ENCODE measurements at places on chromosomes 1 and 21.

DNA sequence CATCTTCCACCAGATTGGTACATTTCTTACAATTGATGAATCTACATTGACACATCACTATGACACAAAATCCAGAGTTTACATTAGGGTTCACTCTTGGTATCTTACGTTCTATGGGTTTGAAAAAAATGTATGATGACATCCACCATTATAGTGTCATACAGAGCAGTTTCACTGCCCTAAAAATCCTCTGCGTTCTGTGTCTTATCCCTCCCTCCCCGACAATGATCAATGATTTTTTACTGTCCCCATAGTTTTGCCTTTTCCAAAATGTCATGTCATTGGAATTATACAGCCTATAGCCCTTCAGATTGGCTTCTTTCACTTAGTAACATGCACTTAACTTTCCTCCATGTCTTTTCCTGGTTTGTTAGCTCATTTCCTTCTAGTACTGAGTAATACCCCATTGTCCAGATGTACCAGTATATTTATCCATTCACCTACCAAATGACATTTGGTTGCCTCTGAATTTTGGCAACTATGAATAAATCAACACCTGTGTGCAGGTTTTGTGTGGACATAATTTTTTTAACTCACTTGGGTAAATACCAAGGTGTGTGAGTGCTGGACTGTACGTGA, 80.9 kb upstream of the CDC42BPA start:
- no peak for DNase-seq

- no peak for DNase-seq
These were observed 2.4 kb downstream of the NTPCR start for GRCh38 chr1:232952514-232953499.

GRCh38 chr21:37655611-37656300, 260.5 kb downstream of the KCNJ6 start:
- no peak for DNase-seq

DNA sequence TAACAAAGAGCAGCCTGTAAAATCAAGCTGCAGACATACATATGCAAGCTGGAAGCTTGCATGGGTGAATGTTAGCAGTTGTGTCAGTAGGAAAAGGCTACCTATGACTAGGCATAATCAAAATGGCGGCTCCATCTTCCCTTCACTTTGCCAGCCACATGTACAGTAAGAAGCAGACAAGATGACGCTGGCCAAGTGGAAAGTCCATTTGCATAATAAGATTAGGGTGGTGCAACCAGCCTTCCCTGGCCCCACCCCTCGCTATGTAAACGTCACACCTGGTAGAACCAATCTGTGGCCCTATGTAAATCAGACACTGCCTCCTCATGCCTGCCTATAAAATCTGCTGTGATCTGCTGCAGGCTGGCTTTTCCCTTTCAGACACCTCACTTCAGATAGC, 171.9 kb upstream of the USP25 start:
- DNase-seq, result no peak

DNA sequence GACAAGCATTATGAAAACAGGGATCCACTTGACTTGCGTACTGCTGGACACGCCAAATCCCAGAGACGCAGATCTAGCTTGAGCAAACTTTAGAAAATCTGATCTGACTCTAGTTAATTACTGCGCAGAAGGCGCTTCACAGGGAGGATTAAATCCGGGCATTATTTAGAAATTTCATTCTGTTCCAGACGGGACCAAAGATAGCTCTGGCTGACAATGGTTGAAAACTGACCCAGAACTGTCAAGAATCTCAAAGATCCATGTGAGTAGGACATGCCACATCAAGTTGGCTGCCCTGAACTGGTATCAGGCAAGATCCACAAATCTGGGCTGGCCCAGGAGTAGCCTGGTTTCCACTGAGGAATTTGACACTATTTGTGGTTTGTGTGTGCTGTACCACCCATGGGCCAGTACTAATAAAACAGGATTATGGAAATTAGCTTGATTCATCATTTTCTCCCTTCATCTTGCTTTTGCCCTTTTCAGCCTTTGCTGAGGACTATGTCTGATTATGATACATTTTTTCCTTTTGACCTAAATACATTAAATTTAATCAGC, 171.0 kb downstream of the VAV3 start:
- no peak for DNase-seq

DNA sequence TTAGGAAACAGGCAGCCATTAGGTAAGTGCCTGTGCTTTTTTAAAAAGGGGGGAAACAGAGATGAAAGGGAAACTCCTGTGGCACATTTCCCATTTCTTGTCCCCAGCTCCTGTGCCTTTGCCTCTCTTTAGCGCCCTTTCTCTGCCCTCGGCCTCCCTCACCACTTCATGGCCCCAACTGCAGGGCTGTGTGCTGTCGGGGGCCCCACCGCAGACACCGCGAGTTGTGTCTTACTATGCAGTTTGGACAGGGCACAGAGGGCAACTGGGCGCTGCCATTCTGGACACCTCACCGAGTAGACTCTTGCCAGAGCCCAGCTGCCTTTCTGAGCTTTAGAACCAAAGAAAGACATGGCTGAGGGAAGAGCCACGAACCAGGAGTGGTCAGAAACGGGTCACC, 93.7 kb upstream of the LPGAT1 start:
- no peak for DNase-seq

GRCh38 chr1:31703431-31704270, at the start of gene COL16A1:
COL16A1 (minus strand) TSS chr1:31704017; CDS start chr1:31702193, 1,824 bp downstream.
- no peak for DNase-seq

DNA sequence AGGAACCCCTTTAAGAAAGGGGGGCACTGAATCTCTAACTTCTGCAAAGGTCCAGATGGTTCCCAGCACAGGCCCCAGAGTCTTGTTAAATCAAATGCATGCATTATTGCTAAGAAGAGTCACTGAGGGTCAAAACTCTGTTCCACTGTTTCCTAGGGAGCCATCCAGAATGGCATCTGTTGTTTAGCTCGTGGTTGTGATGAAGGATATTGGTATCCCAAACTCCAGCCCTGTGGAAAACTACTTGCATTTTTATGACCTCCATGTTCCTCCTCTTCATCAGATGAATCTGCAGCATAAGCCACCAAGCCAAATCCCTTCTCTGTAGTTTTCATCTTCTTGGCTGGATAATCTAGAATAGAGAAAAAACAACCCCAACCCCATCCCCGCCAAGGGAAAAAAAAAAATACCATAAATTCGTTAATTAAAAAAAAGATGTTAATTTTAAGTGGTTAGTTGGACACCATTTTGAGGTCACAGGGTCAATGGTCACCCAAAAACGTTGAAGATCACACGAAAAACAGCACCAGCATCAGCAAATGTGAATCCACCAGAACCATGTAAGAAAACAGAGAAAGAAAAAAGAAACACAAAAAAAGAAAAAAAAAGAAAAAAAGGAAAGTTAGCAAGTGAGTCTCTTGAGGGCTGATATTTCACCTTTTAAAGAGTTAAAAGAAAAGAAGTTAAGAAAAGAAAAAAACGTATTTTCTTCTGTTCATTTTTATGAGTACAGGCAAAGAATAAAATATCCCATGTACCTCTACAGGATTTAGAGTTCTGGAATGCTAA, 3.0 kb upstream of the RIT1 start:
- no peak for DNase-seq

DNA sequence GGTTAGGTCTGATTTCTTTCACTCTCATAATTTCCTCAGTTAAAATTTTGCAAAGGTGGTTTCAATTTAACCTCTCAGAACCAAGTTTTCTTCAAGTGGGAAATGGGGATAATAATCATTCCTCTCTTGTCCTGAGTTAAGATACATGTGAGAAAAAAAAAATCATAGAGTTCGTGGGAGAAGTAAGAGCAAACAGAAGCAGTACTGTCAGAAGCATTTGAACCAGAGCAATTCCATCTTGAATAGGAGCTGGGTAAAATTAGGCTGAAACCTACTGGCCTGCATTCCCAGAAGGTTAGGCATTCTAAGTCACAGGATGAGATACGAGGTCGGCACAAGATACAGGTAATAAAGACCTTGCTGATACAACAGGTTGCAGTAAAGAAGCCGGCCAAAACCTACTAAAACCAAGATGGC, 28.6 kb upstream of the TMEM61 start:
- DNase-seq, result no peak

GRCh38 chr1:166950156-166950555, 25.2 kb downstream of the ILDR2 start:
- no peak for DNase-seq

DNA sequence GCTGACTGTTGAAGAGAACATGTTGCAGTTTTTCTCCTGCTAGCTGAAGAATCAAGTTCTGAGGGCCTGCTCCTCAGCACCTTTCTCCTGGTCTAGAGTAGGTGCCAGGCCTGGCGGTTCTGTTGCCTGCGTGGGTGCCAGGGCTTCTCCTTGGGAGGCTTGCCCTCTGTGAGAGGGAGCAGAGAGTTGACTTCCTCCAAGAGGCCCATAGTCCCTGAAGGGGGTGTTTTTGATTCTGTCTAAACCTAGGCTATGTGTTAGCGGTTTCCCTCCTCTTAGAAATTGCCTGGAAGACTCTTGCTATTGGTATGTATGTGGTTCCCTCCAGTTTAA, 312 bp upstream of the APOBEC4 start:
- DNase-seq, result no peak

GRCh38 chr1:181104790-181105133, 16.3 kb downstream of the IER5 start:
- no peak for DNase-seq

GRCh38 chr1:206128196-206128595, 11.0 kb upstream of the AVPR1B start:
- DNase-seq, result no peak

- no peak for DNase-seq
These were observed 150.6 kb downstream of the CDC7 start for GRCh38 chr1:91651243-91651642.

- DNase-seq, result no peak
These were observed 65.9 kb upstream of the PLPPR4 start for GRCh38 chr1:99198393-99198792.

- no peak for DNase-seq
These were observed 71.0 kb downstream of the RD3 start for GRCh38 chr1:211420845-211421454.

DNA sequence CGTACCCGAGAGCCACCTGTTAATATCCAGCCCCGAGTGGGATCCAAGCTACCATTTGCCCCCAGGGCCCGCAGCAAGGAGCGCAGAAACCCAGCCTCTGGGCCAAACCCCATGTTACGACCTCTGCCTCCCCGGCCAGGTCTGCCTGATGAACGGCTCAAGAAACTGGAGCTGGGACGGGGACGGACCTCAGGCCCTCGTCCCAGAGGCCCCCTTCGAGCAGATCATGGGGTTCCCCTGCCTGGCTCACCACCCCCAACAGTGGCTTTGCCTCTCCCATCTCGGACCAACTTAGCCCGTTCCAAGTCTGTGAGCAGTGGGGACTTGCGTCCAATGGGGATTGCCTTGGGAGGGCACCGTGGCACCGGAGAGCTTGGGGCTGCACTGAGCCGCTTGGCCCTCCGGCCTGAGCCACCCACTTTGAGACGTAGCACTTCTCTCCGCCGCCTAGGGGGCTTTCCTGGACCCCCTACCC, 1.4 kb downstream of the USP21 start:
- DNase-seq, result no peak

DNA sequence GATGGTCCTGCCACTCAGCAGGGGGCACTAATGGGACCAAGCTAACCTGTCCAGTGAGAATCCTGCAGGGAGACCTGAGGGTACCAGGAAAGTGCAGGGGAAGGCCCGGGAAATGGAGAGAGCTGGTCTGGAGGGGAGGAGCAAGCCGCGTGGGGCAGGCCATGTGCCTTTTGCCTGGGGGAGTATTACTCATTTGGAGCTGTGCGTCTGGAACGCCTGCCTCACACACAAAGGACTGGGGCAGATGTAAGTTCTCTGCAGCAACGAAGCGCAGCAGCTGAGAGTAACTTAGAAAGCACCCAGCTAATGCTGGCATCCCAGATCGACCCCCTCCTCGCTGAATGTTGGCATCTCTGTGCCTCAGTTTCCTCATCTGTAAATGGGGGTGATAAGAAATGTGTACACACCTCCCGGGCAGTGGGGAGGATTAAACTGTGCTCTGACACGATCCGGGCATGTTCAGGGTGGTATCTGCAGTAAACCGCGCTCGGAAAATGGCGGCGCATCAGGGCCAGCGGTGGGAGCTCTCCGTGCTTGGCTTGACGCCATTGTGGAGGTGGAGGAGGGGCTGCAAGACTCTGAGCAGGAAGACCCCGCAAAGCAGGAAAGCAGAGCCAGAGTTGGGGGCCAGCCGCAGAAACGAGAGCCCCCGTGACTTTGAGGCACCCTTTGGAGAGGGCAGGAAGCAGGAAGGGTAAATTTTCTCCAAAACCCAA, 212.5 kb downstream of the NPHP4 start:
- no peak for DNase-seq

DNA sequence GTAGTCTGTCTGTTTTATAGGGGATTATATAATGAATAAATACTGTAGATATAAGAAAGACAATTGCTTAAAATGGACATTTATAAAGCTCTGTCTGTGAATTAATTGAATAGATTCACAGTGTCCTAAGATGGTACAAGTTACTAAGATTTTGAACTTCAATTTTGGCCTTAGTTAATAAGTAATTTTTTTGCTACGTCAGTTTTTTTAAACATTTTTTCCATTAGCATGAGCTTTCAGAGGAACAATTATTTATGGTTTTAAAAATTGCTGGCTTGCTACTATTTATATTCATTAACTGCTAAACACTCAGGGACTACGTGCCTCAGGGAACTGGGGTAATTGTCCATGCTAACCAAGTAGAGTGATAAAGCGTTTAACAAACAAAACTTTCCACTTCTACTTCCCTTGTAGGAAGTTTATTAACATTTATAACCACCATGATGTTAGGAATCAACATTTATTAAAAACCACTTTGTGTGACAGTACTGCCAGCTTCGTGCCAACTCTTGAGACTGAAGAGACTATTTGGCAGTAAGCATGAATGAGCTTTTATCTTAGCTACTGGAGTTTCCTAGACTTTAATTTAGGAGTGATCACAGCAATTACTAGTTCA, 65.4 kb upstream of the PTGS2 start:
- DNase-seq, result no peak

GRCh38 chr1:203597331-203598090, 29.1 kb upstream of the ATP2B4 start:
- no peak for DNase-seq

GRCh38 chr1:196466654-196467053, 141.6 kb downstream of the KCNT2 start:
- no peak for DNase-seq

DNA sequence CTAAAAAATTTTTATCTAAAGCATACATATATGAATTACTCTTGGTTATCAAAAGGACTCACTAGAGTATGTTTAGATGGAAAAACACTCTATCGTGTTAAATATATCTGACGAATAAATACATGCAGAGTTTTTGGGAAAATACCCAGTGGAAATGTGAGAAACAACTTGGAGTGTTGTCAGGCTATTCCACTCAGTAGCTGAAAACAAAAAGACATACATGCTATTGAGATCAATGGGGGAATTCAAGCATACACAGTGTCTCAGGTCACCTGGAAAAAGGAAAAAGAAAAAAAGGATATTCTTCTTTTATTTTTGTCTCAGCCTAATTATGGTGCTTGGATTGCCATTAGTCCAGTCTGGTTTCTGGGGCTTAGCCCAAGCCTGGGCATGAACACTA, 247.0 kb upstream of the LYPLAL1 start:
- DNase-seq, result no peak

Data from GOT3 (cell line).